ENCODE measurements at places on chromosomes 12 and 14.
A peak's percentile ranks its signal among the peaks of the same experiment; 100 is the strongest.

- DNase-seq, result no peak
Observed at GRCh38 chr14:30153717-30154116, 226.1 kb upstream of the PRKD1 start.

DNA sequence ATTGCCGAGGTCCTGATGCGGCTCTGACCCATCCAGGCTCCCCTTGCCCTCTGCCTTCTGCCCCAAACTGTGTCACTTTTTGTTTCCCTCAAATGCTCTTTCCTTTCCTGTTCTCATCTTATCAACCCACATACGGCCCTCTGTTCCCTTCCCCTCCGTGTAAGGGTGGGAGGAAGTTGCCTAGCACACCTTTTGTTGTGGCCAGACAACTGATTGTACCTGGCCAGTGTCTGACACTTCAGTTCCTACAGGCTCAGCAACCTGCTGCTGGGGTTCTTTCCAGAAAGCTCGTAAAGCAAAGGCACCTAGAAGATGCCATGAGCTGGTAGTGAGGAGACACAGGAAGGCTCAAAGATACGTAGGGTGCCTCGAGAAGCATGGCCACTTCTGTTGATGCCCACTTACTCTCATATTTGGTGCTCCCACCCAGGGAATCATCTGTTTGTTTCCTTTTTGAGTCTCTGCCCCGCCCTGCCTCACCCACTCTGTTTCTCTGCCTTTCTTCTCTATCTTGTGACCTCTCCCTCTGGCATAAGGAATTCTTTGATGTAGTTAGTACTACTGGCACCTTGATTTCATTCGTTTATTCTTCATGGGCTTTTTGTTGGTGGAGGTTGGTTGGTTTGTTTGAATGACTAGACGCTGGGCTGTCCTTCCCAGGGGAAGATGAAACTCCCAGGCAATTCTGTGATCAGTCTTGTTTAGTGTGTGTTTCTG is 152.4 kb upstream of the FKBP4 start:
- DNase-seq, result no peak

- DNase-seq, result no peak
Observed at GRCh38 chr12:116306968-116307367, 29.5 kb upstream of the MED13L start.

GRCh38 chr12:30624009-30624408 is 71.7 kb downstream of the IPO8 start:
- no peak for DNase-seq

DNA sequence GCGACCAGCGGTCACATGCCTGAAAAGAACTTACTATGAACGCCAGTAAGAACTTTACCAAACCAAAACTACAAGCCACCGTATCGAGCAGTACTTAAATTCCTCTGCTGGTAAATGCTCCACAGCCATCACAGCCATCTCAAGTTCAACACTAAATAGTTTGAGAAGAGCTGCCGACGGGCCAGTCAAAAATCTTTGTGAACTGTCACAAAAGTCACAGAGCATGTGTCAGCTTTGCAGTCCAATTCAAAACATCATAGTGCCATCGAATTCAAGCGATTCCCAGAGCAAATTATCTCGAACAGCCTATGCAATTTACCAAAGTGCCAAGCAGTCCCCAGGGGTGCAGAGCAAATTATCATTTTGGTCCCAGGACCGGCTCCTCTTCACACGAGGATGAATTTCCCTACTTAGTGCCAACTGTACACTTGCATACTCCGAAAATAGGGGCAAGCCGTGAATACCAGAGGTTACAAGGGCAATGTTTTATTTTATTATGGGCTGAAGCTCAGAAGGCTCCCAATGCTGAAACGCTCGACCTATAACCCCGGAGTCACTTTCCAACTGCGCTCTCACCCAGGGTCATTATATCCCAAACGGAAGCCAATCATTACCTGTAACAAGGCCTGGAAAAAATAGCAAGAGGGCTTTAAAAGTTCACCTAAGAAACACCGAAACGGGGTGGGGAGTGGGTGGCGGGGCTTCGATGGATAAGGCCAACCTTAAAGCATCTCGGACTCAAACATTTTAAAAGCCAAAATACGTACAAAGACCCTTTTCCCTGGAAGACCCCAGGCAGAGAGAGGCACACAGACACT is 1.1 kb downstream of the LRP6 start:
- DNase-seq, result no peak

DNA sequence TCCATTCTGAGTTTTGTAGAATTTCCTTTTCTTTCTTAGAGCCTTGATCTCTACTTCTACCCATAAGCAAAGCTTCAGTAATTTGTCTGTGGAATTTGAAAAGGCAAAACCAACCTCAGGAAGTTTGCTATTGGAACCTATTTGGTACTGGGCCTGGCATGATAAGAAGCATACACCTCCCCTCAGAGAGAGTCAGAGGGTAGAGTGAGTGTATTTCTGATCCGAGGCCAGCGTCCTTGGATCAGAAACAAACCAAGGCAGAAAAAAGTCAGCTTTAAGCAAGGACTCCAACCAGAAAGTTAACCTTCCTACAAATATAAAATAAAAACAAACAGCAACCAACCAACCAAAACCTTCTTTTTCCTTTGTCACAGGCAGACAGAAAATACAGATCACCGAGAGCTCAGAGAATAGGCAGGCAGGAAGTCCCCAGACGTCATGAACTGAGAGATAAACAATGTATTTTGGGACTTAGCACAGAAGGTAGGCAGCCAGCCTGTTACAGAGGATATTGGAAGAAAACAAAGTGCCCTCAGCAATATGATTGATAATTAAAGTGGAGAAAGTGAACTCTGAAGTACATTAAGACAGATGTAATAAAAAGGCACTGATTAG is 141.5 kb downstream of the NEDD1 start:
- no peak for DNase-seq

- DNase-seq, result no peak
Observed at GRCh38 chr14:35506927-35507326, 27.0 kb upstream of the INSM2 start.

GRCh38 chr14:92978229-92979021 is 55.5 kb downstream of the CHGA start:
- DNase-seq, result no peak

GRCh38 chr14:78316052-78316451 is 145.9 kb downstream of the NRXN3 start:
- no peak for DNase-seq

- no peak for DNase-seq
Observed at GRCh38 chr12:85798122-85798521, 38.1 kb downstream of the RASSF9 start.

GRCh38 chr14:33081259-33081658 is 142.6 kb downstream of the NPAS3 start:
- peak; percentile 94 for DNase-seq

DNA sequence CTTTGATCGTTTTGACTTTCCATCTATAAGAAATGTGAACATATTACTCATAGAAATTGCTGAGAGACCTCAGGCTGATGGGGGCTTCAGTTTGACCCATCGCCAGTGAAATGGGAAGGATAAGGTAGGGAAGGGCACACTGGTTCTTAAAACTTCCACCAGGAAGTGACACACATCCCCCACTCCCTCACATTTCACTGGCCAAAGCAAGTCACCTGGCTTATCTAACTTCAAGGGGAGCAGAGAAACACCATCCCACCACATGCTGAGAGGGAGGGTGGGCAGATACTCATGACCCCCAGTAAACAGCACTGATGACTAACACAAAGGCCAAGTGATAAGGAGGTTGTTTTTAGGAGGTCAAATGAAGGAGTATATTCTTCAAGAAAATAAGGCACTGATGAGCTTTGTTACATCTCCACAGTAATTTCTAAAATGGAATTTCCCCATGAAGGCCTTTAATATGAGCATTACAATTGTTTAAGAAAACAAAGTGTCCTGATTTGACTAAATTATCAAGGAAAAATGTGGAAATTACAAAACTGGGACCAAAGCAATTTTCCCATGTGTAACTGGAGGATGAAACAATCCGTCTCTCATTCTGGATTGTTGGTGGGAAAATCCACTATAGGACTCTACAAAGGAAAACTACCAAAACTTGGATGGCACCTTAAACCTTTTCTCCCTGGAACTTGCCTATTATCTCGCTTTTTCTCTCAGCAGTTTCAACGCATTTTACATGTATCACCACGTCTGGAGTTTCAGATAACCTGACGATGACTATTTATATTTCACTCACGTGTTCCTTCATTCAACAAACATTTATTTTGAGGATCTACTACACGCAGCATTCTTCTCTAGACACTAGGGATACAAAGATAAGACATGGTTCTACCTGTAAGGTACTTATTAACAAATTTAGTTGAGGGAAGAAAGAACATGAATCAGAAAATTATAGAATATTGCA is 91.8 kb upstream of the EEA1 start:
- no peak for DNase-seq

GRCh38 chr14:64762044-64763034 is 58.1 kb downstream of the PLEKHG3 start:
- peak; percentile 68 for DNase-seq

DNA sequence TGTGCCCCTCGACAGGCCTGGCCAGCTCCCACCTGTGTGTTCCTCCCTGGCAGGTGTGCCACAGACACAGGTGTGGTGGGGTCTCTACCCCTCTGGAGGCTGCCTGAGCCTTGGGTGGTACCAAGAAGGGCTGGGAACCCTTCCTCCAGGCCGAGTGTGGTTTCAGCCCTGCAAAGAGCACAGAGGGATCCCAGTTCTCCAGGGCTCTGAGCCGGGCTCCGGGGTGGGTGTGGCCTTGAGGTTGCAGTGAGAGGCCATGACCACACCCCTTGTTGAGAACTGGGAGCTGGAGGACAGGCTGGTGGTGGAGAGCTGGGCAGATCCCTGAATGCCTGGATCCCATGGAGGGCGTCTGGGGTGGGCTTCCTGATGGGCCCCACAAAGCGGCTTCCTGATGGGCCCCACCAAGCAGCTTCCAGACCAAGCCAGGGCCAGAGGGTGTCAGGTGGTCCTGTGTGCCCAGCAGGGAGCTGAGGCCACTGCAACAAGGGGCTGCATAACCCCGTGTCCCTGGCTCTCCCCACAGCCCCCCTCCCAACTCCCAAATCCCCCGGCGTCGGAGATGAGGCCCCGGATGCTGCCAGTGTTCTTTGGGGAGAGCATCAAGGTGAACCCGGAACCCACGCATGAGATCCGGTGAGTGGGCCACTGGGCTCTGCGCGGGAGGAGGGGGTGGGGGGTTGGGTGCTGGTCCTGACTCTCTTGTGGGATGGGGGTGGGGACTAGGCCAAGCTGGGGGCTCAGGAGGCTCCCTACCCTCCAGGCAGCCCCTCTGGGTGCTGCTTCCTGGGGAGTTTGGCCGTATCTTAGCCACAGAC is 16.6 kb downstream of the RFLNA start:
- no peak for DNase-seq

GRCh38 chr12:91111366-91112325 is at the start of gene LUM:
Gene LUM (minus strand): TSS chr12:91111494. CDS start chr12:91108979, 2,515 bp downstream.
- no peak for DNase-seq

DNA sequence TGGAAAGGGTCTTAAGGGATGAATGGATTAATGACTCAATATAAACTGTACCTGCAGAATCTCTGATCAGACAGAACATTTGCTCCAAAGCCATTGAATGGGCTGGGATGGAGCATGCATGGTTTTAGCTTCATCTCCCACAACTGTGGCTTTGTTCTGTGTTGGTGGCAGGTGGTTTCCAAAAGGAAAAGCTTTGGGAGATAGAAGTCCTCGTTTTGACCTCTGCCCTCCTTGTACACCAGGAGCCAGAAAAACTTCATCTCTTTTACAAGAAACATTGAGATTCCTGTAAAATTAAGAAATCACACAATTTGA is 39.5 kb downstream of the GPR65 start:
- no peak for DNase-seq

DNA sequence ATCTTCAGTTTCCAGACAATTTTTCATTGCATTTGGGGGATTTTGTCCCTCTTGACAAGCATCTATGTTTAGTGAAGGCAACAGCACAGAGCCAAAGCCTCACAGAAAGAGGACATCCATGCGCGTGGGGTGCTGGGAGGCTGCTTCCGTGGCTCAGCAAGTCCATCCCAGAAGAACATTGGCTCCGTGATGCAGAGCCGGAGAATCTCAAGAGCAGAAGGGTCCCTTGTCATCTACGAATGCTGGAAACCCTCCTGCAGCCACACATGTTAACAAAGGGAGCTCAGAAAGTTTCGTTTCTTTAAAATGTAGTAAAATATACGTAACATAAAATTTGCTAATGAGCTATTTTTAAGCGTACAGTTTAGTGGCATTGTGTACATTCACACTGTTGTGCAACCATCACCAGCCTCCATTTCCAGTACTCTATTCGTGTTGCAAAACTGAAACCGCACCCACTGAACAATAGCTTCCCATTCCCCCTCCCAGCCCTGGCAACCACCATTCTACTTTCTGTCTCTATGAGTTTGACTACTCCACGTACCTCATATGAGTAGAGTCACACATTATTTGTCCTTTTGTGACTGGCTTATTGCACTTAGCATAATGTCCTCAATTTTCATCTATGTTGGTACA is 185.9 kb downstream of the TTC7B start:
- no peak for DNase-seq

DNA sequence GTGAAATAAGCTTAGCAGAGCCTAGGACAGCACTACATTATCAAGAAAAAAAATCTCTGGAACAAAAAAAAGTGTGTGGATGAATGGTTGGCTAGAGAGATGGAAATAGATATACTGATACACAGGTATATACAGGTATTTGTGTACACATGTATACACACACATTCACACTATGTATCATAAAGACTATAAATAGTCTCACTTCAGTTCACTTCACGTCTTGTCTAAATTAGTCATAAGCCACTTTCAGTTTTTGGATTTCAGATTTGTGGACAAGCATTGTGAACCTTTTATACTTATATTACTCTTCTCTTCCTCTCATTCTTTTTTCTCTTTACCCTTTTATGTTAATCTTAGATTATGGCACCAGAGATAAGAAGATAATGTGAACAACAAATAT is 41.8 kb upstream of the SLC6A15 start:
- DNase-seq, result no peak

GRCh38 chr14:99757331-99758070 is 35.7 kb upstream of the EML1 start:
- DNase-seq, result no peak

DNA sequence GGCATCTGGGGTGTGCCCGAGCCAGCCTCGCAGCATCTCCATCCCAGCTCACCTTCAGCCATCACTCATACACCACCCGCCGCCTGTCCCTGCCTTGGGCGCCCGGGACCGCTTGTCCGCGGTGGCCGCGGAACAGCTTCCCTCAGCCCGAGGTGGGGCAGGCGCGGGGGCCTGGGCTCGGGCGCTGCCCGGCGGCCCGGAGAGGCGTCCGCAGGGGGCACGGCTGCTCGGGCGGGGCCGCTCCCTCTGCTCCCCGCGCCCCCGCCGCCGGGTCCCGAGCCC is 430 bp downstream of the SLC41A2 start:
- DNase-seq, result no peak

DNA sequence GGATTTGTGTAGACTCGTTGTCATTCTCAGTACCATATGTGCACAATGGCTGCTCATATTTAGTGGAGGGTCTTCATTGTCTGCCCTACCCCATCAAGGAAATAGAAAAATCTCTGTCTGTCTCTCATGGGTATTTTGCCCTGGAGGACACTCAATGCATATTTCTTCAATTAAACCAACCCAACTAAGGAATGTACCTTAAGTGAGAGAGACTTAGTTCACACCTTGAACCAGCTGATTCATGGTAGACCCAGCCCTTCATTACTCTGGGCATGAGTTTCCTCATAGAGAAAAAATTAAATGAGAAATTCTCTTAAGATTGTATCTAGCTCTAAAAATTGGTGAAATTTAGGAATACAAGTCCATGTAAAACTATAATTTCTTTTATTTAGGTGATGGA is 107.1 kb upstream of the PLEKHG7 start:
- no peak for DNase-seq
